NCI-H1694 (cell line): ENCODE measurements at places on chromosomes 6 and 20.

GRCh38 chr20:15949391-15949790 is 623.9 kb downstream of the KIF16B start:
- no peak for DNase-seq

- DNase-seq, result no peak
Observed at GRCh38 chr6:154899824-154900463, 95.2 kb upstream of the TIAM2 start.

DNA sequence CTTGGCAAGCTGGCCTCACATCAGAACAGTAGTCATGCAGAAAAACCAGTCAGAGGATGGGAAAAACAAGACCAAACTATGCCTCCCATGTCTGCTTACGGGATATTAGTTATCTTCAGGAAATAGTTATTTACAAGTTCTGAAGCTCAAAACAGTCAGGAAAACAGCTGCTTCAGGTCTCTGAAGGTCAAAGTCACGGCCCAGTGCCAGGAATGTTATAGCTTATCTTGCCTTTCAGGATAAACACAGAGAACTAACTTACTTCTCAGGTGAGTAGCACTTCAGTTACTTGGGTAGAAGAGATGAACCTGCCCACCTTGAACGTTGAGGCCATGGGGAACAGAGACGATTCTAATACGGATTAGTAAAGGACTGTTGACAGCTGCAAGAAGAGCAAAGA is 310.7 kb downstream of the KIF16B start:
- no peak for DNase-seq

DNA sequence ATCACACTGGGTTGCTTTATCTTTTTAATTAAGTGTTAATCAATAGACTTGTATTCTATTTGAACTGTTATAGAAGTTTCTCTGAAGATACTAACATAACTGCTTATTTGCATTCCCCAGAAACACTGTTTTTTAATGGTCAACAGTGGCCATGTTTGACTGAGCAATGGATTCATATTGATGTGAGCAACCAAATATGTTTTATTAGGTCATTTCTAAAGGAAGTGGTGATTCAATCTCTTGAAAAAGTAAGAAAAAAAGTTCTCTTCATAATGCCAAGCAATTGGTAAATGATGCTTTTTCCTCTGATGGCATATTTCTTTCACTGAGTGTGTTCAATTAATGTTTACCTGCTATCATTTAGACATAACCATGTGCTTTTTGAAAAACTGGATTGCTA is 593.0 kb upstream of the CITED2 start:
- no peak for DNase-seq

DNA sequence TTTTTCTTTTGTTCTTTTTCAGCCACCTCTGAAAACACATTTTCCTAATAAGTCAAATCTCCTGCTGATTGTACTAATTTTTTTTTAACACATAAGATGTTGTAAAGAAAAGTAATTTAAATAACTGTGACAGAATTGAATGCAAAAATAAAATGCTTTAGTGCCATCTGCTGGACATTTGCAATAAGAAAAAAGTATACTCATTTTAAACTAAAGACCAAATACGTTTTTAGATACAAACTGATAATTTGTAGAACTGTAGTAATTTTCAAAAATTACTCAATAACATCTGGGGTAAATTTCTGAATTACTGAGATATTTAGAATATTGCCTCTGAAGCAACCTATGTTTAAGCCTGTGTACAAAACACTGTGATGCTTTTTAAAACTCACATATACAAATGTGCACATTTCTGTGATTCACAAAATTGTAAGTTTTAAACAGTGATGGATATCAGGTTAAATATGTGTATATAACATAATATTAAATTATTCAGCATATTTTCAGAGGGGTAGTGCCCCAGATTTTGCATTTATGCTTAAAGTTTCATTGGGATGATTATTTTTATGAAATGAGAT is 198.7 kb downstream of the RIMS1 start:
- peak; percentile 12 for DNase-seq

GRCh38 chr6:170007468-170008293 is 256.3 kb downstream of the ERMARD start:
- no peak for DNase-seq

- DNase-seq, result peak; percentile 76
Observed at GRCh38 chr20:49583669-49584417, 15.9 kb upstream of the PTGIS start.

- DNase-seq, result no peak
Observed at GRCh38 chr20:60693496-60694133, 558.4 kb upstream of the CDH4 start.

DNA sequence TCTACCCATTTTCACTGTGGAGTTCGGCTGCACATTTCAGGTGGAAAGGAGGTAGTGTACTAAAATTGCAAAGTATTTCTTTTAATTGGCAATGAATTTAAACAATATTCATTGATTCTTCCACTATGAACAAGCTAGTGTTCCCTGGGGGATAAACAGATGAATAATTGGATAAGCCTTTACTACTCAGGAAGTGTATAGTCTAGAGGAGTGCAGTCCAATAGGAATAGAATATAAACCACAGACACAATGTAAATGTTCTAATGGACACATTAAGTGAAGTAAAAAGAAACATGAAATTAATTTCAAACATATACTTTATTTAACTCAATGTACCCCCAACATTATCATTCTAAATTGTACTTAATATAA is 28.7 kb downstream of the SGK1 start:
- DNase-seq, result no peak

DNA sequence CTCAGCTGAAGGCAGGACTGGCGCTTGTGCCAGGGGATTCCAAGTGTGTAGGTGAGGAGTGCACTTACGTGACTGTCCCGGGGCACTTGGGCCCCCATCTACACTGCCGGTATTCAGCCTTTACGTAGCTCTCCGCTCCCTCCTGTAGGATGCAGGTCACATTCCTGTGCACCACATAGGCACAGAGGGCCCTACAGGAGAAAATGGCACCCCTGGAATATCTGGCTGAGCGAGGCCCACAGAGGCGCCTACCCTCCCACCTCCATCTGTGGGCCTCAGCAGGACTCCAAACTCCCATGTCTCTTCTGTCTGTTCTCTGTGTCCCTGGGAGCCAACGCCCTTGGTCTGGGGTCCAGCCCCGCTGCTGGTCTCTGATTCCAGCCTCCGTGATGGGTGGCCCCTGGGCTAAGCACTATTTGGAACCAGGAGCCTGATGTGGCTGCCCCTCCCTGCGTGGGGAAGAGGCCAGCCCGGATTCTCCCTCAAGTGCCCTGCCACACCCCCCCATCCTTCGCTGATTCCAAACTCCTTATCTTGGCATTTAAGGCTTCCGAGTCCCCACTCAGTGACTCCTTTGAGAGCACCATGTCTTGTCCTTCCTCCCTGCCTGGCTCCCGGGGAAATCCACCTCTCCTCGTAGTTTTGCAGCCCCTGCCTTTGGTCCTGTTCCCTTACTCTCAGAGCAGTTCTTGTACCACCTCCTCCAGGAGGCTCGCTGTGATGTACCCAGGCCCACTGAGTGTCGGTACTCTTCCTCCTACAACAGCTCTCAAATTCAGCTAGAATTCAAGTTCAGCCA is 1.5 kb downstream of the EMILIN3 start:
- no peak for DNase-seq

GRCh38 chr6:158897236-158897635 is 78.1 kb upstream of the EZR start:
- DNase-seq, result no peak

- DNase-seq, result no peak
Observed at GRCh38 chr6:100184473-100184872, 190.4 kb upstream of the MCHR2 start.
